Progenitor cell of endocrine pancreas (in vitro differentiated cells): ENCODE measurements at places on chromosomes 12 and 14.
A peak's percentile ranks its signal among the peaks of the same experiment; 100 is the strongest.

DNA sequence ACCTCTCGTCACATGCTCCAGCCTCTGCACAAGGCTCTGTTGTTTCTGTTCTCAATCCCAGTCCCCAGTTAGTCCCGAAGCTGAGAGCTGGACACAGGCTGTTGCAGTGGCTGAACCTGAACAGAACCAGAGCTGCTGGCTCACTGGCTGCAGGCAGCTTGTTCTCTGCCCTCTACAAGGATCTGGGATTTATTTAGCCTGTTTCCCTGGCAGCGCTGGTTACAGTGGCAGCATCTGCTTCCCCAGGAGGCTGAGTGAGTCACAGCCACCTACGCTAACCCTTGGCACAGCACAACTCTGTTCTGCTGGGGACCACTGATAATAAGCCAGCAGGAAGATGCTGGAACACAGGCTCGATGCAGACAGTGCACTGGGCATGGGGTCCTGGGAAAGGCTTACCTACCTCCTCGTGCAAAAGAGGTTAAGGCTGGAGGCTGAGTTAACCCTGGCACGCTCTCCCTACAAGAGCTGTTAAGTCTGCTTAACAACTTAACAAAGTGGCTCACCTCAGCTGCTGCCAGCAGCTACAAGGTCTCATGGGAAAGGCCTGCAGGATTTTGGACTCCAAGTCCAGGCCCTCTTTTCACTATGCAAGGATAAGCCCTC, 299.6 kb downstream of the PCNX1 start:
- no peak for DNase-seq

DNA sequence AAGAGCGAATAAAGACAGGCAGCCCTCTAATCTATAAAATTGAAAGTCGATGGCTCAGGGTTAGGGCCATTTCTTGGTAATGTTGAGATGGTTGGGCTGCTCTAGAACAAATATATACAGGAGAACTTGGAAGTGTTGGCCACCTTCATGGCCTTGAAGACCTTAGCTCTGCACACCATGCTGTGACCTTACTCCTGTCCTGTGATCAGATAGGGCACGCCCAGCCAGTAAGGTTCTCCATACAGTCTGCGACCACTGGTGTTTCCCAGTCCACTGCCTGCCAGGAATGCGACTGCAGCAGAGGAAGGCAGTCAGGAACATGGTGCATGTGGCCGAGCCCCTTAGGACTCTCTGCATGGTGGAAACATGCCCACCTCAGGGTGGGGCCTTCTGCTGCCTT, 73.2 kb upstream of the PSMA6 start:
- DNase-seq: no peak

GRCh38 chr12:52249511-52250047, 16.5 kb downstream of the KRT7 start:
- DNase-seq: no peak

- no peak for DNase-seq
These were observed 3.5 kb downstream of the KLRD1 start for GRCh38 chr12:10310926-10311720.

- no peak for DNase-seq
These were observed 22.0 kb downstream of the SLC25A21 start for GRCh38 chr14:37150414-37150813.

DNA sequence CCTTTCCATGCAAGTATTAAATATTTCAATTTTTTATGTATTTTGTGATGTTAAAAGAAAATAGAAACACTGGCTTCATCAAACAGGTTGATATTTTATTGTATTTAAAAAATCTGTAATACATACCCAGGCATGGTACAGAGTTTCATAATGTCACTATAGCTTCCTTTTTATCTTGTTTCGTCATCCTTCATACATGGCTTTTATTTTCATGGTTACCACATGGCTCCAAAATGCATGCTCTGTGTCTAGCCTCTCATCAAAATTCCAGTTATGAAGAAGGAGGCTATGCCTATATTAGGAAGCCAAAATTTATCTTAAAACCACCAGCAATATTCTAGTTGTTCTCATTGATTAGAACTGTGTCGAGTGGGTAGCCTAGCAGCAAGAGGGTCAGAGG, 464.8 kb downstream of the BTG1 start:
- DNase-seq: no peak

- DNase-seq: no peak
These were observed 21.6 kb downstream of the TMTC2 start for GRCh38 chr12:82708061-82708879.

- DNase-seq: no peak
These were observed 295.6 kb upstream of the FLRT2 start for GRCh38 chr14:85234156-85235025.

GRCh38 chr14:58639842-58640484, 2.2 kb downstream of the DACT1 start:
- DNase-seq: no peak

GRCh38 chr12:132194056-132194455, 49.8 kb downstream of the NOC4L start:
- no peak for DNase-seq

GRCh38 chr14:102213984-102214658, 74.4 kb downstream of the WDR20 start:
- no peak for DNase-seq

DNA sequence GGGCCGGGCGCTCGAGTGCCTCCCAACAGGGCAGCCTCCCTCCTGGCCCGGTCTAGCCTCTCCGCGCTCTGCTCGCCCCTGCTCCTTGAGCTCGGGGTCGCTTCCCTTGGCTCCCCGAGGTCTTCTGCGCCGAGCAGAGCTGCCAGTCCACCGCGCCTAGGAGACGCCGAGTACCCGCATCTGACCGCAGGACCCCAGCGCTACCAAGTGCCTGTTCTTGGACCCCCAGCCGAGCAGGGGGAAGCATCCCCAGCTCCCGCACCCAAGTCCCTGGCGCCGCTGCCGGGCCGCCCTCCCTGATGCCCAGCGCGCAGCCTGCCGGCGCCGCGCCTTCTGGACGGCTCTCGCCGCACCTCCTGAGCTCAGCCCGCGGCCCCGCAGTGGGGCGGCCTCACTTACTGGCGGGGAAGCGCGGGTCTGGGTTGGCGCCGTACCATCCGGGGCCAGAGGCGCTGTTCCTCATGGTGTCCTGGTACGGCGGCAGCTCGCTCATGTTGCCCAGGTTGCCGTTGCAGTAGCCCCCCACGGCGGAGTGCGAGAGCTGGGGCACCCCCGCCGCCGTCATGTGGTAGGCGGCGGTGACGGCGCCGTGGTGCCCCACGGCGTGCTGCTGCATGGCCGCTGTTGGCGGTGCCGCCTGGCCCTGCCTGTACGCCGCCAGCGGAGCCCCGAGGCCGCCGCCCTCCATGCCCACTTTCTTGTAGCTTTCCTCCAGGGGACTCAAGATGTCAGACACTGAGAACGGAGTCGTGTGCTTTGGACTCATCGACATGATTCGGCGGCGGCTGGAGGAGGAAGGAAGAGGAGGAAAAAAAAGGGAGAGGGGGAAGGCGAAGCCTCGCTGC, 1.2 kb downstream of the NKX2-1 start:
- DNase-seq: no peak

DNA sequence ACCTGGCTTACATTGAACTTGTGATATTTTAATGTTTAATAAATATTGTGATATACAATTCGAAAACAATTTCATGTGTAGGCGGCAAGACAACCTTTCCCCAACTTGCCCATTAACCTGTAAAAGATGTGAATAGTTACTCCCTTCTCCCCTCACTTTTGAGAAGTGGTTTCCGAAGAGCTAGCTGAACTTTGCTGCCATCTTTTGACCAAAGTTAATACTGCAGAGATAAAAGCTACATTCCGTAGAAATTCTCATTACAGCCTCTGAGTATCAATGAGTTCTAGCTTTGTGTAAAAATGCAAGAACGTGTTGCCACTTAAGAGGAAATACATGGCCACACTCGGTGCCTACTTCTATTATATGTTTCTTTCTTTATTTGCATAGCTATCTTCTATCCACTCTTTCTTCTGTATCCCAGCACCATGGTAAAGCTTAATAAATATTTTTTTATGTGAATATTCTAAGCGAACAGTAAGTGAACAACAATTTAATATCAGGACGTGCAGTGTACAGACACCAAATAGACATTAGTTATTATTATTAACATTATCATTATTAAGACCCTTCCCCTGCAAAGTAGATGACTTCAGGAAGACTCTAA, 105.1 kb upstream of the TMEM260 start:
- DNase-seq: no peak

- no peak for DNase-seq
These were observed 79.1 kb upstream of the BDKRB2 start for GRCh38 chr14:96125536-96125935.

- no peak for DNase-seq
These were observed 62.7 kb upstream of the OR10AD1 start for GRCh38 chr12:48265777-48266176.

GRCh38 chr12:12705838-12706520, 10.0 kb upstream of the GPR19 start:
- DNase-seq: no peak

DNA sequence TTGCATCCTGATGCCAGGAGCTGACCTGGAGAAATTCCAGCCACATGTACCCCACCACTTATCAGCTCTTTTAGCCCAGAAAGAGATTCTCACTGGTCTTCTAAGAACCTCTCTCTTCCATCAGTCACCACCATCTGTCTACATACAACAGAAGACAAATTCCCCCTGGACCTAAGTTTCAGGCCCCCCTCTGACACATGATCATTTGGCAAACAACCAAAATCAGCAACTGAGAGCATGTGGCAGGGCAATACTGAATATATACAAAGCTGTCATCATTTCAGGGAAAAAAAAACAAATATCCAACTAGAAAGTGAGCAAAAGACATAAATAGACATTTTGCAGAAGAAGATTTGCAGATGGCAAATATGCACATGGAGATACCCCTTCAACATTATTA, 180.2 kb downstream of the FOXN3 start:
- no peak for DNase-seq

DNA sequence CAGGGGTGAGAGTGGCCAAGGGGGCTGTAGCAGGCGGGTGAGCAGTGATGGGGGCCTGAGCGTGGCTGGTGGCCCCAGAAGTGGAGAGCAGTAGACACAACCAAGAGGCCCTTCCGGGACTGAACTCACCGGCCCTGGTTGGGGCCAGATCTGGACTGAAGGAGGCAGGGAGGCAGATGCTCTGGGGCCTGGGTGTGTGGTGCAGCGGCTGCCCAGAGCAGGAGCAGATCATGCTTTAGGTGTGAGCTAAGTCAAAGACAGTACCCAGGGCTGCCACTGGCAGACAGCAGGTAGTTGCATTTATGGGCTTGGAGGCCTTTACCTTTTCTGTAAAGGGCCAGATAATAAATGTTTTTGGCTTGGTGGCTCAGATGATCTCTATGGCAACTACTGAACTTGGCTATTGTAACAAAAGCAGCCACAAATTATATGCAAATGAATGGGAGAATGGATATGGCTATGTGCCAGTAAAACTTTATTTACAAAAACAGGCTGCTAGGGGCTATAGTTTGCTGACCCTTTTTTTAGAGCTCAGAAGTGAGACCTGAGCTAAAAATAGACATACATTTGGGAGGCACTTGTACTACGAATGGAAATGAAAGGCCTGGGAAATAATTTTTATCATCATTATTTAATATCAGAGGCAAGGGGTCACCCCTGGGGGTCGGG, 25.6 kb downstream of the SETD1B start:
- DNase-seq: no peak

GRCh38 chr14:58243790-58244555, 670 bp upstream of the PSMA3 start:
- no peak for DNase-seq

DNA sequence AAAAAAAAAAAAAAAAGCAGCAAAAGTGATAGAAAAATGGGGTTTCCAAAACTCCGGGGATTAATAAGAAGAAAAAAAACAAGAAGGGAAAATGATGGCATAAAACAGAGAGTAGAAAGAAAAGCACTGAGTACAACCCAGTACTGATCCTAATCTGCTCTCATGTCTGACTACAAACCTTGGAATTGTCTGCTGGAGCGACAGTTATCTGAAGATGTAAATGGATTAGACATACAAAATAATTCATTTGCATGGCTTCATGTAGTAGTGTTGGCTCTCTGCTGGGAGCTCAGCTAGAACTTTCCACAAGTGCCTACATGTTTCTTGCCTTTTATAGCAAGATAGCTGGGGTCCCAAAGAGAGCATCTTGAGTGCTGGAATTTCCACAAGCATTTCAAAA, 34.2 kb downstream of the ZCRB1 start:
- DNase-seq: no peak

DNA sequence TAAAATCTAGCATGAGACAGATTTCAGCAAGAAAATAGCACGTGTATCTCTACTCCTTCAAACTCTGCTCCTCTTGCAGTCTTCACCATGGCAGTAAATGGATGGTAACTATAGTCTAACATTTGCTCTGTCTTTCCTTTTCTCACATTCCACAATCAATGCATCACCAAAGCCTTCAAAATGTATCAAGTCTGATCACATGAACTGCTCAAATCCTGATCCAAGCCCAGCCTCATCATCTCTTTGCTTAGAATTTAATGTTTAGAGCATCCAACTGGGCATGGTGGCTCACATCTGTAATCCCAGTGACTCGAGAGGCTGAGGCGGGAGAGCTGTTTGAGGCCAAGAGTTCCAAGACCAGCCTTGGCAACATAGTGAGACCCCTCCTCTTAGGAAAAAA, 45.9 kb downstream of the CDK17 start:
- no peak for DNase-seq

GRCh38 chr14:76784881-76785280, 23.6 kb downstream of the VASH1 start:
- peak; percentile 64 for DNase-seq

- DNase-seq: no peak
These were observed 284.7 kb downstream of the DUSP6 start for GRCh38 chr12:89067421-89068187.

- DNase-seq: no peak
These were observed 161.7 kb upstream of the HMGA2 start for GRCh38 chr12:65662590-65662989.

GRCh38 chr14:71403656-71404055, 496.4 kb downstream of the PCNX1 start:
- DNase-seq: no peak

GRCh38 chr14:68961781-68962584, 17.1 kb downstream of the ACTN1 start:
- no peak for DNase-seq

DNA sequence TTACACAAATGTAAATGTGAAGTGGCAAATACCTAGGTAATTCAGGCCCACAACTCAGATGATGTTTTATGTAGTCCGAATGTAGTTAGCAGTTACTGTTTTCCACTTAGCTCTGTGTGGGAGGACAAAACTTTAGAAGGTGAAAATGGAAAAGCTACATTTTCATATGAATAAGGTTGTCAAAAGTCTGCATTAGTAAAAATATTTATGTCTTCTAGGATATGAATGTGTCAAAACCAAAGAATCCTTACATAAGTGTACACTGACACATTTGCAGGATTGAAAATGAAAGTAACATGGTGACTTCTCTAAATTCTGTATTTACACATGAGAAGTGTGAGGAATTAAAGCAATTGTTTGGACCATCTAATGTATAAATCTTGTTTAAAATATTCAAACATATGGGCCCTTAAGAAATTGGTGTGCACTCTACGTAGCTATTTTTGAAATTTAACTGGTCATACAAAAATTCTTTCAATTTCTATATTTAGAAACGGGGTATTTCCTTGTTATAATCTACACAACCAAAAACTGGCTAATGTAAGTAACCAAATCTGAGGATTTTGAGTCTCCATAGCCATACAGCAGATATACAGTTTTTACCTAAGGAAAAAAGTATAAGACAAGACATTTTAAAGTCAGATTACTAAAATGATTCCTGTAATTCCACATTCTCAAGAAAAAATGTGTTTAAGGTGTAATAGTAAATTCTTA, 5.4 kb downstream of the CDKN1B start:
- DNase-seq: no peak

- no peak for DNase-seq
These were observed 52.5 kb upstream of the RIN3 start for GRCh38 chr14:92460916-92461579.
